Right cardiac atrium (tissue), 5 donors: ENCODE measurements at places on chromosomes 16 and 17. TPM values are rescaled to one million over a fixed set of nuclear protein-coding genes. Genes with fewer than 3 reads are reported as not detected.

GRCh38 chr16:57112403-57113041, 20.1 kb downstream of the CPNE2 start:
- no peak for DNase-seq

- no peak for DNase-seq
Observed at GRCh38 chr17:56322991-56323390, 169.7 kb downstream of the ANKFN1 start.

GRCh38 chr16:9195287-9195686, 103.8 kb downstream of the HAPSTR1 start:
- no peak for DNase-seq

DNA sequence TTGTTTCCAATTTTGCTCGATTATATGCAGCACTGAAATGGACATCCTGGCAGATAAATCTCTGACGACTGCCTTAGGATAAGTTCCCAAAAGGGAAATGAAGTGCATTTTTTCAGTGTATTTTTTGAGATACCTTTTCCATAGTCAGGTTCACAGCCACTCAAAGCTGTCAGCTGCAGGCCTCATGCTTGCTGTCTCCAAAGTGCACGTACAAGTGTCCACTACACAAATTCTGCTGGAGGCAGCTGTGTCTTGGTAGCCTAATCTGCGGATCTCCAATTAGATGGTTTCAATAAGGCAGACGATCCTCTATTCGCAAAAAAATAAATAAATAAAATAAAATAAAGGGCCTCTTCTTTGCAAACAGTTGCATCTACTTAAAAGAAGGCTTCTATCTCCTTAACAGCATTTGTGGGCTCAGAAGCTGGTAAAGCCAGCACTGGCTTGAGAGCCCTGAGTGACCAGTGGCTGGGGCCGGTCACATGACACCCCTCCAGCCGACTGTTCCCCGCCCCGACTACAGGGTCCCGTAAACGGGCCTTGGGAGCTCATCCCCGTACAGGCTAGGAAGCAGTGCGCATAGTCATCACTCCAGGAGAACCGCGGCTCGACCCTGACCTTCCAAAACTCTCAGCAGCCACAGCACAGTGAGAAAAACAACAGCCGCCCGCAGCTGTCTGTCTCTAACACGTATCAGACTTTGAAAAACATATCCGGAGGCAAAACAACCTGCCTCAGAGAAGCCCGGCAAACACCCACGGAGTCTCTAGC, 18.8 kb downstream of the RPH3AL start:
- peak; percentile 84 for DNase-seq

- DNase-seq, result no peak
Observed at GRCh38 chr16:28183930-28184329, 27.8 kb downstream of the XPO6 start.

- no peak for DNase-seq
Observed at GRCh38 chr17:32355649-32356377, 5.9 kb downstream of the ZNF207 start.

- peak; percentile 40 for DNase-seq
Observed at GRCh38 chr16:25692742-25693508, 1.2 kb downstream of the HS3ST4 start.

DNA sequence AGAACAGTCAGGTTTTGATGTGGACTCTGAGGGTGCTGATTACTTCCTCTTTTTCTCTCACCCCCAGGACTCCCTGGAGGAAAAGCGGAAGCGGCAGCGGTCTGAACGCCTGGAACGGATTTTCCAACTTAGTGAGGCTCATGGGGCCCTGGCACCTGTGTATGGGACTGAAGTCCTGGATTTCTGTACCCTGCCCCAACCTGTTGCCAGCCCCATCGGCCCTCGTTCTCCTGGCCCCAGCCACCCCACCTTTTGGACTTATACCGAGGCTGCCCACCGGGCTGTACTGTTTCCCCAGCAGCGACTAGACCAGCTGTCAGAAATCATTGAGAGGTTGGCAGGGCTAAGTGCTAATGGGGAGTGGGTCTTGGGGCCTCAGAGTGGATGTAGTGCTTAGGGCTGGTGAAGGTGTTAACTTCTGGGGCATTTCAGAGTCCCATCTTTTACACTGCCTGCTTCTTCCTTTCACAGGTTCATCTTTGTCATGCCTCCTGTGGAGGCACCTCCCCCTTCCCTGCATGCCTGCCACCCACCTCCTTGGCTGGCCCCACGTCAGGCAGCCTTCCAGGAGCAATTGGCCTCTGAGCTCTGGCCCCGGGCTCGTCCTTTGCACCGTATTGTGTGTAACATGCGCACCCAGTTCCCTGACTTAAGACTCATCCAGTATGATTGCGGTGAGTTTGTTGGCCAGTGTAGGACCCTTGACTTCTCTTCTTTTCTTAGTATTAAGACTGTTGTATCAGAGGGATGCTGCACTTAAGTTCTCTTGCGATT, 19.1 kb upstream of the PHKG2 start:
- DNase-seq, result no peak

- no peak for DNase-seq
Observed at GRCh38 chr17:58054641-58055040, 28.6 kb upstream of the DYNLL2 start.

DNA sequence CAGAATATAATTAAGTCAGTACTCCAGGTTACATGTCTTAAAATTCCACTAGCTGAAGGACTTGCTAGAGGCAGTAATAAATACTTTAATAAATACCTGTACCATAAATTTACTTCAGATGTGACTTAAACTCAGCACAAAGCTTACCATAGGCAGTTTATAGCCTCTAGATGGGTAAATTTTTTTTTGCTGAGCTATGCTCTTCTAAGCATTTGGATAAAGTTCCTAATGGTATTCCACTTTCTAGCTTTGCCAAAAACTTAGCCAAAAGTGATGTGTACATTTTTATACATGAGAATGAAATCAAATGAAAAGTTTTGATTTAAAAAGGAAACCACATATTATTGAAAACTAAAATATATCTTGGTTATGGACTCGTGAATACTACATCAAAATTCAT, 63.7 kb upstream of the DHX40 start:
- DNase-seq, result no peak

DNA sequence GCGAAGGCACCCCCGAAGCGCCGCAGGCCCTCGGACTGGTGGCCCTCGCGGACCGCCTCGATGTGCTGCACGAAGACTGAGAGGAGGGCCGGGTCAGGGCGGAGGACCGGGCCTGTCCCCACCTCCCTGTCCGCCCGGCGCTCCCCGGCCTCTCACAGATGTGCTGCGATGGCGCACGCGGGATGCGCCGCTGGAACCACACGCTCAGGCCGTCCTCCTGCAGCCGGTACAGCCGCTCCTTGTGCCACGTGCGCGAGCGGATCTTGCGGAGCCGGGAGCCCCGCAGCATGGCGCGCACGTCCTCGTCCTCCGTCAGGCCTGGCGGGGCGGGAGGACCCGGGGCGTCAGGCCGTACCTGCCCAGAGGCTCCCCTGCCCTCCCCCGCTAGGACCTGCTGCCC, 11.3 kb downstream of the PLCD3 start:
- no peak for DNase-seq

DNA sequence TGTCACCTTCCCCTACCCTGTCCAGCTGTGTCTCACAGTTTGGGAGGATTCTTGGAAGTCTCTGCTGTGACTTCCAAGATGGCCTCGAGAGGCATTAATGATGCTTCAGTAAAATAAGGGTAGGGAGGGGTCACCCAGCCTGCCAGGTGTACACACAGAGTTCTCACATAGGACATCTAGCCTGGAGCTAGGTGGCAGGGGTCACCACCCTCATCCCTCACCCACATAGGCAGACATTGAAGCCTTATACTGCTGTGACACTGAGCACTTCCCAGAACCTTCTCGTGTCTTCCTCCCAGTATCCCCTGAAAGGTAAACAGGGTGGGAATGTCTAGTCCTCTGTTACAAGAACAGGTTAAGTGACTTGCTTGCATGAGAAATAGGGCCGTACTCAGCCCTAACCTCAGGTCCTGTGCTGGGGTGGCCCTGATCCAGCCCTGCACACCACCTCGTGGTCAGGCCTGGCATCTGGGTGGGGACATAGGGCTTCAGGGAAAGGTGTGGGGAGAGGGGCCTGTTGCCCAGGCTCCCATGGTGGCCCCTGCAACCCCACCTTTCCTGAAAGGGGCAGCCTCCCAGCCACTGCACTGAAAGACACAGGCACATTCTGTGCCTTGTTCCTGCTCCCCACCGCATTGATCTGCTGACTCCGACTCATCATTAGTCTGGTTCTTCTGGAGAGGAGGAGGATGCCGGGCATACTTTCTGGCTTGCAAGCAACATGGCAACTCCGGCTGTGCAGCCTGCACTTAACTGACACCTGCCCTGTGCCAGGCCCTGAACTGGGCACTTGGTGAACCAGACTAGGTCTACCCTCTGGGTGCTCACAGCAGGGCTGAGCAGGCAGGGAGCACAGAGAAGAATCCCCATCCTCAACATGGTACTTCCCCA, 3.6 kb upstream of the MMP15 start:
- peak; percentile 36 for DNase-seq

GRCh38 chr17:79621151-79621943, 10.5 kb upstream of the RBFOX3 start:
- DNase-seq, result no peak

- DNase-seq, result peak; percentile 79
Observed at GRCh38 chr16:81516478-81517149, 72.0 kb downstream of the CMIP start.

- DNase-seq, result peak; percentile 88
Observed at GRCh38 chr17:82963104-82963950, 116.1 kb upstream of the METRNL start.

DNA sequence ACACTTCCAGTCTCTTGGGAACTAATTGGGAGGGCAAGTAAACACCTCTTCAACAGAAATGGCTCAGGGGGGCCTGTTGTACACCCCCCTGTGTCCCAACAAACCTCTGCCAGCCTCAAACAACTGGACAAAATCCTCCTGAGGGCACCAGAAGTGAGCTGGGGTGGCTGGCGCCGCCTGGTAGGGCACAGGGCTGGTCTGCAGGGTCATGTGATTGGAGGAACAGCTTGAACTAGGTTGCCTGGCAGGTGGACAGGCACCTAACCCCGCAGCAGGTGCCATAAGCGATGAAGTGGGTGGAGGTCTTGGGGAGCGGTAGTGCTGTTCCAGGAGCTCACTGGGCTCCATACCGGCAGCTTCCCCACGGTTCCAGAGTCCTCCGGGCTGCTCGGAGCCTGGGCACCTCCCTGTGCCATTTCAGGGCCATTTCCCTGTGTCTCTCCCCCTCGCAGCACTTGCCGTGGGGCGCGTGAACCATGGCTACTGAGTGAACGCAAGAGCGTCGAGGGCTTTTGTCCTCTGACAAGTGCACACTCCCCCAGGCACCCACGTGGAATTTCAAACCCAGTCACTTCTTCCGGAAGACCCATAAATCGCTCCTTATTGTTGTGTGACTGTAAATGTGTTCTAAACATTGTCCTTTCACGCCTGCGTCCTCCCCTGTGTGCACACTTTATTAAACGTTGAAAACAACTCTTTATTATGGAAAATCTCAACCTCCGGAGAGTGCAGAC, 101.5 kb downstream of the SEC14L1 start:
- DNase-seq, result no peak

DNA sequence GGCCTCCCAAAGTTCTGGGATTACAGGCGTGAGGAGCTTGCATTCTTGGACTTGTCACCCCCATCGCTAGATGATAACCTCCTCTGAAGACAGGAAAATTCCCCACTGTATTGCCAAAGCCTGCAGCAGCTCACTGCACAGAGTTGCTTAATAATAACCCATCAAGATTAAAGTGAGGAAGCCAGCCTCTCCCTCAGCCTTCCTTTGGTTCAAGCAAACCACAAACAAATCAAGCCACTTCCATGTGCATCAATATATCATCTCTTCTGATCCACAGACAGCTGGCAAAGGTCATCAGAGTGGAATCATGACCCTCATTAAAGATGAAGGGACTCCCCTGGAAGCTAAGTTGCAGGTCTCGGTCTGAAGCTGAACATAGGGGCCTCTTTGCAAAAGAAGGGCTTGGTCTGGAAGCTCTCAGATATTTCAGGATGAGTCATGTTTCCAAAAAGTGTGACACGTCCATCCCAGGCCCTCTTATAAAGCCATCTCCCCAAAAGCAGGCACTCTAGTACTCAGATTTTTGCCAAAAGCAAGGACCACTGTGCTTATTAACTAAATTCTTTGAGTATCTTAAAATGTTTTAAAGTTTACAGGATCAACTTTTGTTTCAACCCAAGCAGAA, 4.8 kb downstream of the EMP2 start:
- no peak for DNase-seq

DNA sequence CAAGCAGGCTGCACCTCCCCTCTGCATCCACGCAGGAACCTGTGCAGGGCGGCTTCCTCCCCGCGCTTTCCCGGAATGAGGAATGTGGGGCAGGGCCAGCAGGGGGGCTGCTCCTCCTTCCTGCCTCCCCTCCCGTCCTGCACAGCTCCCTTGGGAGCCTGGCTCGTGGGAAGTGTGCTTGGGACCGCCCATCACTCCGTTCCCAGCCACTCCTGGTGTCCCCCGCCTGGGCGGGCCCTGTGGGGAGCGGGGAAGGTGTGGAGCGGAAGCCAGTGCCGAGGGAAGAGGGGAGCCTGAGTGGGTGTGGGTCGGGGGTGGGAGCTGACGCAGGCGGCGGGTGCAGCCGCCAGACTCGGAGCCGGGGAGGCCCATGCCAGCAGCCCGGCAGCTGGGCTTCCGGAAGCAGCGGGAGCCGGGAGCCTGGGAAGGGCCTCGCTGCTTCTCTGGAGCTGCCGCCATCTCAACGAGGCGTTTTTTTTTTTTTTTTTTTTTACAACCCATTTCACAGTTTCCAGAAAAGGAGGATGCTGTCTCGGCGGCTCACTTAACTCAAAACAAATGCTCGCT, 24.1 kb downstream of the BAHCC1 start:
- DNase-seq, result peak; percentile 96

- no peak for DNase-seq
Observed at GRCh38 chr17:72346306-72346705, 225.5 kb downstream of the SOX9 start.

Gene GFOD2
- total RNA-seq, result 8.5 TPM

Gene CCL7
- total RNA-seq, result not detected

Gene C17orf100
- total RNA-seq, result 0.91 TPM

Gene SNX20
- 1.3 TPM for total RNA-seq

Gene MAF
- total RNA-seq, result 18.1 TPM

Gene CACNG5
- not detected for total RNA-seq

Gene CLDN9
- total RNA-seq, result 0.46 TPM

Gene DOC2B
- total RNA-seq, result 3.1 TPM

Gene RPTOR
- total RNA-seq, result 25.0 TPM

Gene KRT17
- not detected for total RNA-seq

Gene CMTM1
- 0.82 TPM for total RNA-seq

Gene EIF4A3
- 38.1 TPM for total RNA-seq

Gene OTOP2
- not detected for total RNA-seq
